ENCODE measurements at places on chromosomes 4 and X.

- DNase-seq, result no peak
These were observed 4.4 kb downstream of the UNC5C start for GRCh38 chr4:95544113-95545103.

GRCh38 chrX:17854531-17854930 lies 6.6 kb downstream of the RAI2 start:
- no peak for DNase-seq

DNA sequence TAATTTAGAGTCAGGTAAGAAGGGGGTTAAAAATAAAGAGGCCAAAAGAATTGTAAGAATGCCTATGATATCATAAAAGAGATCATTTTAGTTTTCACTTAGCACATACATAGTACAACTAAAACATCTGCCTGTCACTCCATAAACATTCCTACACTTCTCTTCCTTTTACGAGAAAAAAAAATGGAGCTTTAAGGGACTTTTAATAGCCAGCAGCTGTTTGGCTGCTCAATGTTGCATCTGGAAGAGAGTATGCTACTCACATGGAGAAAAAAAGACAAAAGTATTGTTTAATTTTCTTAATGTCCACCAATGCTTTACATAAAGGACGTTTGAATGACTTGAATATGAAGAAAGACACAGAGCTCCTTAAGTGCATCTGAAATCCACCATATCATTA lies 48.7 kb upstream of the TNIP3 start:
- no peak for DNase-seq

GRCh38 chrX:35842674-35843073 lies 44.5 kb downstream of the MAGEB16 start:
- DNase-seq, result no peak

- no peak for DNase-seq
These were observed 41.5 kb downstream of the GPM6A start for GRCh38 chr4:175770555-175770954.

DNA sequence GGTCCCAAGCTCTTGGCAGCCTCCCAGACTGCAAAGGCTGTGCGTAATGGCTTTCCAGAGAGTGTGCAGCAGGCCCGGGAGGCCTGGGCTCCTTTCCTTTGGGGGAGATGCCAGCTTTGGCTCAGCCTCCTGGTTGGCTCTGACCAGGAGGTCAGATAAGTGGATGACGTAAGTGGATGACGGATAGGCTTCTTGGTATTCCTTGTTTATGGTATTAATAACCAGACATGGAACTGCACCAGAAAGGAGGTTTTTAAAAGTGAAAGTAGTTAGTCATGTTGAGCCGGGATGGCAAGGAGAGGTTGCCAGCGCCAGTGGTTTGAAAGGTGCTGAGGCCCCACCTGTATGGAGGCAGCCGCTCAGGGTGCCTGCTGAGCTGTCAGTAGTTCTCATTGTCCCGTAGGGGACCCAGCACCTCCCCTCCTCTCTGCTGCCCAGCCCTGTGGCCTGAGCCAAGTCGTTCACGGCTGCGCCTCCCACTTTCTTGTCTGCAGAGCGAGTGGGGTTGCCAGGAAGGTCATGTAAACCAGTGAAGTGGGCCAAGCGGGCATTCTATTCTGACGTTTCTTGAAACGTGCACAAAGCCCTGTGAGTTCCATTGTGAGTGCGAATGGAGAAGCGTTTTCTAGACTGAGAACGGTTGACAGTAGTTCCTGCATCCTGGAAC lies 28.7 kb upstream of the STOX2 start:
- no peak for DNase-seq

DNA sequence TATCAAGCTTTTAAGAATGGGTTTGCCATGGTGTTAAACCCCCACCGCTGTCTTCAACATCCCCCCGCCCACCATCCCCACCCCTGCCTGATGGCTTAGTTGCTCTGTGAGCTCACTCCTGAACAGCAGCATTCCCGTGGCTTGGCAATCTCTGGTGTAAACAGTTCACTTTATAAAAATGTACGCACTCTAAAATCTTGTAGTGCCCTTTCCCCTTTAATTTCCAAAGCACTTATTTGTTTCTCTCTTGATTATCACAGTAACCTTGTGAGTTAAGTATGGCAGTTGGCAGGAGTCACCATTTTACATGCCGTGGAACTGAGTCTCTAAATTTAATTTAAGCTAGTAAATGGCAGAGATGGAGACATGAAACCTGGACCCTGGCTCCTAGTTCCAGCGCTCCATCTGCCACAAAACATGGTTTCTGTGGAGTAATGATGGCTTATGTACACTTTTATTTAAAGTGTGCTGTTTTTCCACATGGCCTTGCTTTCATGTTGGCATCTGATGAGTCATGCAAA lies 123.1 kb downstream of the AFF1 start:
- no peak for DNase-seq

GRCh38 chr4:163587867-163588266 lies 93.4 kb downstream of the TMA16 start:
- DNase-seq, result no peak

DNA sequence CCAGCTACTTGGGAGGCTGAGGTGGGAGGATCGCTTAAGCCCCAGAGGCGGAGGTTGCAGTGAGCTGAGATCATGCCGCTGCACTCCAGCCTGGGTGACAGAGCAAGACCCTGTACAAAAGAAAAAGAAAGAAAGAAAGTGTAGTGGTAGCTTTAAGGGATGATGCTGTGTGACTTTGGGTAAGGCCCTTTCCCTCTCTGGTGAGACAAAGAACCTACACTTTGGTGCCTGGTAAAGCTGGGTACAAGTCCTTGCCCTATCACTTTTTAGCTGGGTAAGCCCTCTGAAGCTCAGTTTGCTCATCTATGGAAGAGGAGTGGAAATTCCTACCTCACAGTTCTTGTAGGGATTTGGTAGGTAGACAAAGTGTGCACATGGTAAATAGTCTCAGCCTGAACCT lies 1.7 kb upstream of the IQSEC2 start:
- no peak for DNase-seq

DNA sequence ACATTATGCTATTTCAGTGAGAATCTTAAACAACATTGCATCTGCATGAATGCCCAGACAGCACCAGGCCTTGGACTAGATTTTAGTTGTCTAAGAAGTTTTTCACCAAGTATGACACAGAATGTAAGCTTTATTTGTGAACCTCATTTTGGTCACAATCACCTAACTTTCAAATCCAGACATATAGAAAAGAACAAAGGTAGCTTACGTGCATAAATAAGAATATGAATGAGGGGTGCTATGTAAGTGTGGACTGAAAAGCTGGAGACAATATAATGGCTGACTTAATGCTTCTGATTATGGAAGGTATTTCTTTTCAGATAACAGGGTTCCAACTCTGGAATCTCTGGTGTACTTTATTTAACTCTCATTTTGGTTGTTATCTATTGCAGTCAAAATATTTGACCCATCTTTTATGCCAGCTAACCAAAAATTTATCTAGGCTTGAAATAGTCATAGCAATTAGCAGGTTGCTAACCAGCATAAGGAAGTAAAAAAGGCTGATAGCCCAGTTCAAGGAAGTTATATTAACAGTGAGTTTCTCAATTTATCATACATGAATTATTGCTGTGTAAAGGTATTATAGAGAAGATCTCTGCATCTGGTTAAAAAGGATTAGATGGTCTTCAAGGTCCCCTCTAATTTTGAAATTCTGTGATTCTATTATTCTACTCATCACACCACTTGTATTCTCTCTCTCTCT lies 36.5 kb downstream of the SLC7A11 start:
- no peak for DNase-seq

- no peak for DNase-seq
These were observed 42.4 kb upstream of the PDLIM5 start for GRCh38 chr4:94409375-94409679.

GRCh38 chr4:24672880-24673279 lies 88.5 kb upstream of the DHX15 start:
- no peak for DNase-seq

GRCh38 chrX:108313669-108314068 lies 124.6 kb downstream of the COL4A6 start:
- no peak for DNase-seq

- no peak for DNase-seq
These were observed 173.1 kb downstream of the VSIG4 start for GRCh38 chrX:65866773-65867172.

DNA sequence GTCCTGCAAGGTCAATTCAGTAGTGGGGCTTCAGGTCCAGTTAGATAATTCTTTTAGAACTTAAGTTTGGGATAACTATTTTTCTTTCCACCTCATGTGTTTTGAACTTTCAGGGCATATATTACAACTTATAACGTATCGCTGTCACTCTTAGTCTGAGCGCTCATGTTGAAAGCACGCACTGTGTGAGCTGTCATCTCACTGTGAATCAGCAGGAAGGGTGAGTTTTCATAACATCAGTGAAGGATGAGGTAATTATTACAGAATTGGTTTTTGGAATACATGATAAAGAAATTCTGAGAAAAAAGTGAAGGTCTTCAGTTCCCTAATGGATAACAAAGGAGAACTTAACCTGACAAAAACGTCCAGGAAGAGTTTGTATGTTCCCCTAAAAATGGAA lies 45.1 kb upstream of the SLC4A4 start:
- DNase-seq, result no peak

DNA sequence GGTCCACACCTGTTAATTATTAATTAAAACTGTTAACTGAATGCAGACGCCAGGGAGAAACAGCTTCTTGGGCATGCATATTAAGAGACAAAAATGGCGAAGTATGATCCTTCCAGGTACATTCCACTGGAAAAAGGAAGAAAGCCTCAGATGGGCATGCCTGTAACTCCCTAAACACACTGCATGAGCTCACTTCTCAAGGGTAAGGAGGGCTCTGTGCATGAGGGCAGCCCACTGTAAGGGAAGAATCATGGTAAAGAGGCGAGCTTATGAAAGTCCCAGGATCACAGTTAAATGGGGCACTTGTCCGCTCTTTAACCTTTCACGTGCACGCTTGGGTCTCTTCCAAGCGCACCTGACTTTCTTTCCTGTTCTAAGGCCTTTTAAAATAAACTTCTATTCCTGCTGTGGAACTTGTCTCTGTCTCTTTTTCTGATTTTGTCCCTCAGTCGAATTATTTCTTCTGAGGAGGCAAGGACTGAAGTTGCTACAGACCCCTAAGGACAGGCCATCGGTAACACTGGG lies 321.7 kb downstream of the PPP1R2C start:
- DNase-seq, result no peak

DNA sequence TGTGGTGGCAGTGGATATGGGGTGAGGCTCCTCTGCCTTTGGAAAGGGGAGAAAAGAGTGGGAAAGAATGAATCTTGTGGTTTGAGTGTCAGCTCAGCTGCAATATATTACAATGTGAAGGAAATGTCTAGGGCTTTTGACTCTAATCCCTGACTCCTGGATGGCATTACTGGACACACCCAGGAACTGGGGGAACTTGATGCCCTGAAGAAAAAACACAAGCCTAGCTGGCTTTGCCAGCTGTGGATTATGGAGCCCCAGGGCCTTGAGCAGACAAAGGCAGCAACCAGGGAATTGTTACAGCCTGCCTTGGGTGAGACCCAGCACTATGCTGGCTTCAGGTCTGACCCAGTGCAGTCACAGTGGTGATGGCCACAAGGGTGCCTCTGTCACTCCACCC lies 57.1 kb upstream of the CYSLTR1 start:
- no peak for DNase-seq

- DNase-seq, result no peak
These were observed 81.7 kb upstream of the GIMD1 start for GRCh38 chr4:106450249-106450648.

DNA sequence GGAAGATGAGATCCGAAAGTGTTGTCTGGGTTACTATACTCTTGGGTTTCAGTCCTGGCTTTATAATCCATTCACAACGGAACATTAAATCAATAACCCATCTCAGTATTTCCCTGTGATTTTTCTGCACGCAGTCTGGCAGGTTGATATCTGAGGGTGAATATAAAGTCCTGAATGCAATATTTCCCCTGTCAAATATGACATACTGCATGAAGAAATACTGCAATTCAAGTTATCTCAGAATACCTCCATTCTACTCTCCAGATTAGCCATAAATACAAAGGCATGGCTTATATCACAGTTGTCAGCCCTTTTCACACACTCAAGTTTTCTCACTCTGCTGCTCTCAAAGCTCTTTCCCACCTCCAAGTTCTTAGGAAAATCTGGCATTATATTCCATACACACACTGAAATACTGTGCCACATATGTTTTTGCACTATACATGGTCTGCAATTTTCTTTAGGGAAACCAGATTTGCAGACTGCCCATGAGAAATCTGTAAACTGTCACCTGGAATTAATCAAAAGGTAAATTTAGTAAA lies 64.7 kb downstream of the WDFY3 start:
- DNase-seq, result no peak

GRCh38 chr4:97305351-97305750 lies 837.9 kb downstream of the STPG2 start:
- no peak for DNase-seq

DNA sequence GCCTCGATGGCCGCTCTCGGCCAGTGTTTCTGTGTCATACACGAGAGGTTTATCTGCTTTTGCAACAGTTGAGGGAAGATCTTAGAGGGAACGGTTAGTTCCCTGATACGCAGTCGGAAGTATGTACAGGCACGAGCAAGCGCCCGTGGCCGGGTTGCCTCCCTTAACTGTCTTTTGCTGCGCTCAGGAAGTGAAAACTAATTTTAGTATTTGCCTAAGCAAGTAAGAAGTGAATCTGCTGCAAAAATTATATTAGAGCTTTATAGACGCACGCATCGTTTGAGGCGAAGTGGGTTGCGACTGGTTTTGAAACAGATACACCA lies 695 bp downstream of the MTM1 start:
- no peak for DNase-seq

GRCh38 chr4:146511381-146511780 lies 10.4 kb downstream of the SLC10A7 start:
- DNase-seq, result no peak

DNA sequence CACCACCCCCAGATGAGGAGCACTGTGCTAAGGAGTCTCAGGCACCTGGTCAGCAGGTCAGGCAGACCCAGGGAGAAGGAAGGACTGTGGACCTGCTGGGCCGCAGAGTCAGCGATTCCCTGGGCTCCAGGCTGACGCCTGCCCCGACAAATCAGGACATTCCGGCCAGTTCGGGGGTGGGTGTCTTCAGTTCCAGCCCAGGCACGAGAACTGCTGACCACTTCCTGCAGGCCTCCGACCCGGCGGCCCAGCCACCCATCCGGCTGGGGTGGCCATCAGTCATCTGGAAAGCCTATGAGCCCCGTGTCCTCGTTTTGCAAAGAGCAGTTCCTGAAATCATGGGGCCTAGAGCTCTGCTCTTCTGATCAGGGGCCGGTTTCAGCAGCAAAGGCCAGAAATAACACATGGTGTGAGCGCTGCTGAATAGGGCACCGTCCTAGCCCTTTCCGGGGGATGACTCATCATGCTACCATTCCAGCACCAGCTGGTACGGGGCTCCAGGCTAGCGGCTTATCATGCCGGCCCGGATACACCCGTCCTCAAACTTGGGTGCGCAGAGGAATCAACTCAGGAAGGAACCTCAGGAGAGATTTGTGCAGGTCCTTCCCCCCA lies 7.8 kb upstream of the SH3TC1 start:
- DNase-seq, result no peak

Data from stimulated activated CD4-positive, alpha-beta T cell treated with anti-CD3 and anti-CD28 coated beads, Interleukin-1b, Interleukin-23, amount 100 ng/mL, for 1 hour (primary cell).